ENCODE measurements at places on chromosomes 16 and 17.
A peak's percentile ranks its signal among the peaks of the same experiment; 100 is the strongest.

- DNase-seq, result no peak
Measured at GRCh38 chr17:21233581-21234347, 19.4 kb downstream of the NATD1 start.

DNA sequence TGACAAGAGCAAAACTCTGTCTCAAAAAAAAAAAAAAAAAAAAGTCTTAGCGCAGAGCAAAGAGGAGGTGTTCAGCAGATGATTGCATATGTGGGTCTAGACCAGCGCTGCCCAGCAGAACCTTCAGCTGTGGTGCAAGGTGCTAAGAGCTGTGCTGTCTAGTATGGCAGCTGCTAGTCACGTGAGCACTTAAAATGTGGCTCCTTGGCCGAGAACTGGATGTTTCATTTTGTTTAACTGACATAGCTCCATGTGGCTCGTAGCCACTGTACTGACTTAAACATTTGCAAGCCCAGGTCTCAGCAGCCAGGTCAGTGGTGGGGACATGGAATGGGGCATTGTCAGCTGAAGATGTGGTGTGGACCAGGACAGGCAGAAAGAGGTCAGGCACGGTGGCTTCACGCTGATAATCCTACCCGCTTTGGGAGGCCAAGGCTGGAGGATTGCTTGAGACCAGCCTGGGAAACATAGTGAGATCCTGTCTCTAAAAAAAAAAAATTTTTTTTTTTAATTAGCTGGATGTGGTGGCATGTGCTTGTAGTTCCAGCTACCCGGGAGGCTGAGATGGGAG, 9.2 kb downstream of the C1QTNF1 start:
- no peak for DNase-seq

DNA sequence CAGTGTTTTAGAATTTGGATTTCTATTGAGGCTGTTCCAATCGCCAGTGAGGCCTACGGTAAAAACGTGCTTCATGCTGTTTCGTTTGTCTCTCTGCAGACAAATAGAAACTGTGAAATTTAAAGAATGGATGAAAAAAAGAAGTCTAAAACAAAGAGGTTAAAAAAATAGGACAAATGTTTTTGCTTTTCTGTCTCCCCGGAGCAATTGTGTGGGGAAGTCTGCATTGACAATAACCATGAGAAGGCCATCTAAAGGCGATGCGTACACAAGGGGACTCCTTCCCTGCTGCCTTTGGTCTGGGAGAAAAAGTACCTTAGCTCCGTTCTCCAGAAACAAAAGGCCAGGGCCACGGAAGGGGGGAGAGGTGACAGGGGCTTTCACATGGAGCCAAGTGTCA, 4.6 kb upstream of the ZFHX3 start:
- peak; percentile 43 for DNase-seq

DNA sequence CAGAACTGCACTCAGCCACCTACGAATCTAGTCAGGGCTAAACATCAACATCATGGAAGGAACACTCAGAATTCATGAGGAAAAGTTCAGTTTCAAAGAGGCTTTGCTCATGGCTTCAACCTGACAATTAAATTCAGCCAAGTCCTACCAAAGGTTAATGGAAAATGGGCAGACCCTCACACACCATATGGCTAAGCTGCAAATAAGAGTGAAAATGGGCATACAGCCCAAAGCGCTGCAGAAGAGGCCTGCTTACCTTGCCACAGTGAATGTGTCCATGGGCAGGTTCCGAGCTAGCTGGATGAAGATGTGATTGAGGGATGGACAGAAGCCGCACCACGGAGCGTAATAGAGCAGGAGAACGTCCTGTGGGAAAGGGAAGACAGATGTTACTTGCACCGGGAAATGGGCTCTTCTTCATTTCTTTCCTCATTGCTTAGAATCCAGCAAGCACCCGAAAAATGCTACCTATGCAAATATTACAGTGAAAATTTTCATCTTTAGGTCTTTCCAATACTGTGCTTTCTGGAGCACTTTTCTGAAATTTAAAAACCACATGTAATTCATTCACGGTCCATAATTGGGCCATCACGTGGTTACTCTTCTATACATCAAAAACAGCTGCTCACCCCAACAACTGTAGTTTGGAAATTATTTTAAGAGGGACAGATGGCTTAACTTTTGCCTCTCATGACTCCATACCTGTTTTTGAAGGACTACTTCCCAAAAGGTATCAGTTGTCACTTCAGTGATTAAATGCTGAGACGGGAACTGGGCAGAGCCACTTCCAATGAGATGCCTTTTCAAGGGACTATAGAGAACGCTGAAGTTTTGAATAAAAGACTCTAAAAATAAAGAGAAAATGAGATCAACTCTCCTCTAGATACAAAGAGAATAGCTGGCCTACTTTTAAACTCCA, 19.6 kb downstream of the SNN start:
- DNase-seq, result no peak

- no peak for DNase-seq
Measured at GRCh38 chr16:8892101-8892575, 10.0 kb downstream of the LITAFD start.

GRCh38 chr17:48228720-48229119, 121.2 kb downstream of the SNX11 start:
- DNase-seq, result no peak

- DNase-seq, result no peak
Measured at GRCh38 chr17:7321466-7321865, 6.3 kb upstream of the GPS2 start.

DNA sequence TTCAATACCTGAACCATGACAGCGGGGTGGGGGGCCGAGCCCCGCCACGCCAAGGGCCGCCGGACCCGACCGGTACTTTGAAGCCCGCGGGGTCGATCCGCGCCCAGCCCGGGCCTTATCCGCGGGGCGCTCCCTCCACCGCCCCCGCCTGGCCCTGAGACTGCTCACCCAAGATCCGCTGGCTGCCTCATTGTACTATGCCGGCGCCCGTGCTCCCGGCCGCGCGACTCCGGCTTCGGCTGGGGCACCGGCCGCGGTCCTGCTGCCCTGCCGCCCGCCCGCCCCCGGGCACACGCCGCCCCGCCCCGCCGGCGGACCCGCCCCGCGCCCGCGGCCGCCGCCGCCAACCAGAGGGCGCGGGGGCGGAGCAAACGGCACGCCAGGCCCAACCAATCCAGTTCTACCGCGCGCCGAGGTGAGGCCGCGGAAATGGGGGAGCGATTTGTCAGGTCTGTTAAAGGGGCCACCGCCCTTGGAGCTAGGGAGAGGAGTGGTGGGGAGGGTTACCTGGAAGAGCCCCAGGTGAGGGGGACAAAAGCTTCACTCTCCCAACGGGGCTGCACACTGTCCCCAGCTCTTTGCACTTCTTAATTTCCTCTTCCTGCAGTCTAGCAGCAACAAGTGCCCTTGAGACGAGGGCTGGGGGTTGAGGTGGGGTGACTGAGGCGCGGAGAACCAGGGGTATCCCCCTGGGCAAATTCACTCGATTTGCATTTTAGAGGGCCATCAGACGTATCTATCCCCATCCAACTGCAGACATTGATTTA, at the start of gene TEX2:
Gene TEX2, minus strand, starts transcription at position 261 of the 767 bp plus-strand sequence. CDS start 49,043 bp downstream, outside the sequence.
- DNase-seq, result peak; percentile 78

GRCh38 chr17:51770027-51770759, 388.3 kb downstream of the CA10 start:
- DNase-seq, result no peak

- no peak for DNase-seq
Measured at GRCh38 chr17:6035801-6036394, 34.3 kb upstream of the WSCD1 start.

GRCh38 chr17:21249086-21249795, 4.0 kb downstream of the NATD1 start:
- no peak for DNase-seq

- DNase-seq, result peak; percentile 83
Measured at GRCh38 chr17:38967290-38967738, at the start of gene FBXO47. TSS of gene FBXO47 (minus strand) at chr17:38967403. CDS start at chr17:38963025, 4,378 bp downstream.

GRCh38 chr17:32349503-32349853, 479 bp upstream of the ZNF207 start:
- DNase-seq, result peak; percentile 18

DNA sequence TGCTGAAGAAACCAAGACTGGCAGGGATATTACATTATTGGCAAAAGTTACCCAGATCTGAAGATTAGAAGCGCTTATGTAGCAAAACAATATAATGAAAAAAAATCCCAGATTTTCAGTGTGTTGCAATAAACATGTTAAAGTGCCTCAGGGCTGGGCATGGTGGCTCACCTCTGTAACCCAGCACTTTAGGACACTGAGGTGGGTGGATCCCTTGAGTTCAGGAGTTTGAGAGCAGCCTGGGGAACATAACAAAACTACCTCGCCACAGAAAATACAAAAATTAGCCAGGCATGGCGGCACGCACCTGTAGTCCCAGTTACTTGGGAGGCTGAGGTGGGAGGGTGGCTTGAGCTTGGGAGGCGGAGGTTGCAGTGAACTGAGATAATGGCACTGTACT, 6.8 kb downstream of the ZNF207 start:
- no peak for DNase-seq

DNA sequence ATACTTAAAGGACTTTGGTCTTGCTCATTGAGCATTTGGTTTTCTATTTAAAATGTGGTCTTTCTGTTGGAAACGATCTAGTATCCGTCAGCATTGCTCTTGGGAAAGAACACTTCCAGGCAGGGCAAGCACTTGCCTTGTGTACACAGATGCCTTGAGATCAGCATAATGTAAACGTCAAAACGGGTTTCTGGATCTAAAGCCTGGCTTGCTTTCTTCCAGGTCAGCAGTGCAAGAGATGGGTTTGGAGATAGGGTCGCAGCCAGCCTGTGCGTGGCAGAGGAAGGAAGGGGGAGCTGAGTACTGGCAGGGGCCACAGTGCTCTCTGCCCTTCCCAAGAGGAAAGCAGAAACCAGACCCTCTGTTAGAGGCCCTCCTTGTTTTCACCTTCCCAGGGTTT, 175.5 kb downstream of the LGALS9B start:
- DNase-seq, result no peak

DNA sequence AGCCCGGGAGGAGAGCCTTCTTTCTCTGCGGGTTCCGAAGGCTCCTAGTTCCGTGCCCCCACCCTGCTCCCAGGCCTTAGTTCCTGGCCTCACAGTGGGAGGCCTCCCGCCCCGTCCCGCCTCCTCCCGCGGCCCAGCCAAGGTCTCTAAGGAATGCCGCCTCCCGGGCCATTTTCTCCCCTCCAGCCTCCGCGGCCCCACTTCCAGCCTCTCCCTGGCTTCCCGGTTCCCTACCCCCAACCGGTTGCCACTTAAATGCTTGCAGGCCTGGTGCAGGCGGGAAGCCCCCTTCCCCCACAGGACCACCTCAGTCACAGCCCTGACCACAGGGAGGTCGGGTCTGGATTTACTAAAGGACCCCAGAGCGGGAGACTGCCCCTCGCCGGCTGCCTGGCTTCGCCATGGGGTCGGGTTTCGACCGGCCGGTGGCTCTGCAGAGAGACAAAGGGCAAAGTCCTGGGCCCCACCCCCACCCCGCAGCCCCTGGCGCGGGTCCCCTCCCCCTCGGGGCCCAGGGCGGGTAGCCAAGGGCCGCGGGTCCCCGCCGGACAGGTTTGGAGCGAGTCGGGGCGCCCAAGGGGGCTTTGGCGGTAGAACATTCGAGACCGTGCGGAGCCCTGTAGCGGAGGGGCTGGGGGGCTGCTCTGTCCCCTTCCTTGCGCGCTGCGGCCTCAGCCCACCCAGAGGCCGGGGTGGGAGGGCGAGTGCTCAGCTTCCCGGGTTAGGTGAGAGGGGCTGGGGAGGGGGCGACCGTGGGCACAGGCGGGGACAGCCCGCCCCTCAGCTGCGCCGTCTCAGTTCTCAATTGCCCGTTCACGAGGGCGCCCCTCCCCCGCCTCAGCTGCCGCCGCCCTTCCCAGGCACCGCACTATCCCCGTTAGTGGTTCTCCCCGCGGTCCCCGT, 16.4 kb downstream of the IGF2BP1 start:
- no peak for DNase-seq

DNA sequence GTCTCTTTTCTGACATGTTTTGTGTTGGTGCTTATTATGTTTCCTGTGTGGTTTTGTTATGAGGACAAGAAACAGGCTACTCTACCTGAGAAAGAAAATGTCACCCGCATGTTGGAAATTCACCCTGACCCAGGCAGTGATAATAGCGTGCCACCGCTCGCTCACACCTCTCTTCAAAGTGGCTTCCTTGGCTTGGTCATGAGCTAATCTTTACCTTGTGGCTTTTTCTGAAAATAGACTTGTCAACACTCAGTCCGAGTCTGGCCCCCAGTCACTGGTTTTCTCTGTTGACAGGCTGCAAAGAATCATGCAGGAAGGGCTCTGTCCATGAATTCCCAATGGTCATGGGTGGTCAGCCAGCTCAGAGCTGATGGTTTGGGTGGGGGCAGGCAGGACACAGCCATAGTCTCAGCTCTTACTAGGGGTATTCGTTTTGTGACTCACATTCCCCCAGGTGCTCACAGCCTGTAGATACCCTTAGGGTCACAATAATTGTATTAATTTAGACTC, 121.3 kb upstream of the CACNG5 start:
- DNase-seq, result no peak

DNA sequence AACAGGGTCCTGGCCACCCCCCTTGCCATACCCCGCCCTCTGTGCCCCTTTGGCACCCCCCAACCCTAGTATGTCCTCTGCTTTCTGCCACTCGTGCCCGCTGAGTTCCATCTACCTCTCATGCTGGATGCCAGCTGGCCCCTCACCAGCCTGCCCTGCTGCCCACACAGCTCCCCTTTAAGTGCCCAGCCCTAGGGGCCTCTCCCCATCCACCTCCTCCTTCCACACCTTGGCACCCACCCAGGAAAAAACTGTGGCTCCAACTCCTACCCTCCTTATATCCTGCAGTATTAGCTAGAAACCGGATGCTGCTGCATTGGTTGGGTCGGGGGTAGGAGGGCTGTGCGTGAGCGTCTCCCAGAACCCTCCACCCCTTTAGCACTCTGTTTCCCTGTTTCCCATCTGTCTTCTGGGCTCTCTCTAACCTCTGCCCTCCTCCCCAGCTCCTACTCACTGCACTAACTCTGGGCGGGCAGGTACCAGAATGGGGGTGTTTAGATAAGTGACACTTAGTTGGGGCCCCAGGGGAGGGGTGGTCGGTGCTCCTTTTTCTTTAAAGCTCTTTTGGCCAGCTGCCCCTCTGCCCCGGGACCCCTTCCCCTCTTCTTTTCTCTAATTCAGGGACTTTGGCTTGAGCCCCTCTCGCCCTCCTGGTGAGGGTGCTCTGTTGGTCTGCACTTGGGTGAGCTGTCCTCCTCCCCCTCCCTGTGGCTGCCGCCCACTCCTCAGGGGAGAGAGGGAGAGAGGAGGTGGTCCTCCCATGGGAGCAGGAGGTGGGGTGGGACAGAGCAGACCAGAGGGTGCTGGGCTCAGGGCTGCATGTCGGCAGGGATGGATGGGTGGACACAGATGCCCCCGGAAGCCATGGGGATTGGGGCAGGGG, 9.9 kb downstream of the NR1D1 start:
- no peak for DNase-seq
